ENCODE measurements at places on chromosomes 1 and 21.

- DNase-seq = no peak
Measured at GRCh38 chr1:3661631-3662030, 9.3 kb downstream of the TP73 start.

GRCh38 chr1:13681921-13682320 is 18.1 kb upstream of the PRDM2 start:
- DNase-seq = no peak

DNA sequence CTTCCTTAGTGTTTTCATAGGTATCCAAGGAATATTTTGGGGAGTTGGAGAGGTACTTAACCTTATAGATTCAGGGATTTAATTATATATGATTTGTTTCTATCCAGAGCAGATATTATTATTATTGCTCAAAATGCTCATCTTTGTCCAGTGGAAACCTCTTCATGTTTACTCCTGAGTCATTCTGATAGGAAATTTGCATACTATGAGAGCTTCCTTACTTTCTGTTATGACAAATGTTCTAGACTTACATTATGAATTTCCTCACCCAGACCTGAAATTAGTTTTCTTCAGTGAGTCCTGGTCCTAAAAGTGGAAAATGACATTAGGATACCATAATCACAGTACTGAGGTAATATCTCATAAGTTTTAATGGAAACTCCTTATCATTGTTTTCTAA is 57.5 kb upstream of the PLPPR5 start:
- DNase-seq = no peak

DNA sequence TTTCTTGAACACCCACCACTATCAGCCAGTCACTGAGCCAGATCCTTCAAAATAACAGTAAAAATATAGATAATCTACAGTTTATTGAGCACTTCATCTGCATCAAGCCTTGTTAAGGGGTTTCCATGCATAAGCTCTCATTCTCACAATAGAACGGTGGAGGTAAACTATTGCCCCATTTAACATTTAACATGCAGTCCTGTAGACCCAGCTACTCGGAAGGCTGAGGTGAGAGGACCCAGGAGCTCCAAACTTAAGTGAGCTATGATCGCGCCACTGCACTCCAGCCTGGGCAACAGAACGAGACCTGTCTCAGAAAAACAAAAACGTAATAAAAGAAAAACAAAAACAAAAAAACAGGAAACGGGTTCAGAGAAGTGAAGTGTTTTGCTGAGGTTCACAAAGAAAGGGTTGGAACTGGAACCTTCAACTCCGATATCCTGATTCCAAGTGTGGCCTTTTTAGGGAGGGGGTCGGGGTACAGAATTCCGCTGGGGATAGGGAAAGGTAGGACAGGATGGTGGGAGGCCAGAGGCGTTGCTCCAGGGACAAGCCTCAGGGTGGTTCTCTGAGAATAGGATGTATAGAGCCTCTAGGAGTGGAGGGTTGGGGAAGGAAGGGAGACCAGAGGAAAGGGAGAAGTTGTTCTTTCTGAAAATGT is 11.6 kb upstream of the SESN2 start:
- no peak for DNase-seq

DNA sequence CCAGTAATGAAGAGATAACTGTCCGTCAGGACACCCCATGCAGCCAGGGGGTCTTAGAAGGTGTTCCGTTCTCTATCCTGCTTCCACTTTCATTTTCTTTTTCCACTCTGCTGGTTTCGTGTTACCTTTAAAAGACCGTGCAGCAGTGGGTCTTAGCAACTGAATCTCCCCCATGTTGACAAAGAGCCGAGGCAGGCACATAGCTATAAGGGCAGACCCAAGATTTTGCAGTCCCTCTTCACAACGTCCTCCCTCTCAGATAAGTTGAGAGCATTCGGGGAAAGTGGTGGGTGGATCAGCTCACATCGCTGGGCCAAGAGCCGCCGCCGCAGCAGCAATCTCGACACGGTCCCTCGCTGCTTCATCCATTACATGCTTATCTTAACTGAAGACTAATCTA is 355.5 kb downstream of the LMO4 start:
- no peak for DNase-seq

DNA sequence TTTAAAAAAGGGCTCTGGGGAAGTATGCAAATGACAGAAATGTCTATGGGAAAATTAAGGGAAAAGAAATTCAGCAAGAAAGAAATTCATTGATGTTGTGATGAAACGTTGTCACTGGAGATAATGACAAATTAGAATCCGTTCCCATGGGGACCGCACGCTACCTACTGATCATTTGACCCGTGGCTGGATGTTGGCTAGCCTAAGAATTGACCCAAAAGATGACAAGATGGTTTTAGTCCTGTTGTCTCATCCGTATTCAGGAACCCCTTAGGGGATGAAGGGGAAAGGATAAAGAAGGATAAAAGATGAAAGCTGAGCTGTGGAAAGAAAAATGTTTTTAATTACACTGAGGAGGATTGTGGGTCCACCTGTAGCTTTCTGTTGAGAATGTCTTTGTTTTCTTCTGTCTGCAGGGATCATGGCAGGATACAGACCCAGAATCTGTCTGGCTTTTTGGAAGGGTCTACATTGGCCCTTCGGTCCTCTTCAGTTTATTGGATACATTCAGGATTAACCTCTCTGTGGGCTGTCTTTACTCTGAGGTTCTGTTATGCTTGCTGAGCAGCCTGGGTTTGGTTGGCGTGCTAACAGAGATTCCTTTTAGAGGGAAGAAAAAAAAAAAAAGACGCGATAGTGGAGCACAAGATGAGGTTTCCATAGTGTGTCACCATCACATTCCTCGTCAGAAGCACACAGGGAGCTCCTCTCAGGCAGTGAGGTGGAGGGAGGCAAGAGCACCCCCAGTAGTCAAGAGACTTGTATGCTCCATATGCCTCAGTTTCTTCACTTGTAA is 106.2 kb downstream of the CACHD1 start:
- DNase-seq = no peak

- DNase-seq = no peak
Measured at GRCh38 chr1:152394151-152394550, 19.9 kb downstream of the CRNN start.

GRCh38 chr1:55542901-55543504 is 327.8 kb upstream of the USP24 start:
- no peak for DNase-seq

DNA sequence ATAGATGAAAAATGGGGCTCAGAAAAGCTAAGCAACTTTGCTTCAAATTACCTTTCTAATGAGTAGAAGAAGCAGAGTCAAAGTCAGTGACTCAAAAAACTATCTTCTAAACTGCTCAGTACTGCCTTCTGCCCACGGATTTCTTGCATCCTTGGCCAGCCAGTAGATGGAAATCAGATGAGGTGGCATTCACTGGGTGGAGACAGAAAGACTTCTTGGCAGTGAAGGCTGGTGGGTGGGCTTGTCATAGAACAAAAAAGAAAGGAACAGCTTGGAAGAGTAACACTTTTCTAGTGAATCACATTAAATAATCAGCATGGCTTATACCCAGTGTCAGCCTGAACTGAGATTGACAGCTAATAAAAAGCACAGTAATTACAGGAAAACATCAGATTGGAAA is 170.7 kb downstream of the ST6GALNAC5 start:
- DNase-seq = no peak

Measured in omental fat pad (tissue), 4 donors.